ENCODE measurements at places on chromosomes 3 and 15. TPM values are rescaled to one million over a fixed set of nuclear protein-coding genes. Genes with fewer than 3 reads are reported as not detected.
A peak's percentile ranks its signal among the peaks of the same experiment; 100 is the strongest.

DNA sequence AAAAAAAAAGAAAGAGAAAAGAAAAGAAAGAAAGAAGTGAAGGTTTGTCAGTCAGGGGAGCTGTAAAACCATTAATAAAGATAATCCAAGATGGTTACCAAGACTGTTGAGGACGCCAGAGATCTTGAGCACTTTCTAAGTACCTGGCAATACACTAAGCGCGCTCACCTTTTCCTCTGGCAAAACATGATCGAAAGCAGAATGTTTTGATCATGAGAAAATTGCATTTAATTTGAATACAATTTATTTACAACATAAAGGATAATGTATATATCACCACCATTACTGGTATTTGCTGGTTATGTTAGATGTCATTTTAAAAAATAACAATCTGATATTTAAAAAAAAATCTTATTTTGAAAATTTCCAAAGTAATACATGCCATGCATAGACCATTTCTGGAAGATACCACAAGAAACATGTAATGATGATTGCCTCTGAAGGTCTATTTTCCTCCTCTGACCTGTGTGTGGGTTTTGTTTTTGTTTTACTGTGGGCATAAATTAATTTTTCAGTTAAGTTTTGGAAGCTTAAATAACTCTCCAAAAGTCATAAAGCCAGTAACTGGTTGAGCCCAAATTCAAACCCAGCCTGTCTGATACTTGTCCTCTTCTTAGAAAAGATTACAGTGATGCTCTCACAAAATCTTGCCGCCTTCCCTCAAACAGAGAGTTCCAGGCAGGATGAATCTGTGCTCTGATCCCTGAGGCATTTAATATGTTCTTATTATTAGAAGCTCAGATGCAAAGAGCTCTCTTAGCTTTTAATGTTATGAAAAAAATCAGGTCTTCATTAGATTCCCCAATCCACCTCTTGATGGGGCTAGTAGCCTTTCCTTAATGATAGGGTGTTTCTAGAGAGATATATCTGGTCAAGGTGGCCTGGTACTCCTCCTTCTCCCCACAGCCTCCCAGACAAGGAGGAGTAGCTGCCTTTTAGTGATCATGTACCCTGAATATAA lies 2.0 kb downstream of the B2M start:
- no peak overlapping the region for H3K27ac ChIP-seq
- H3K4me1 ChIP-seq, result no peaks in the 10 kb centered on the region
- DNase-seq, result no peak
- peaks cover 3% of the 10 kb centered on the region for H3K27me3 ChIP-seq
- H3K36me3 ChIP-seq, result no peaks in the 10 kb centered on the region

- no peak overlapping the region for H3K4me3 ChIP-seq
- no peak overlapping the region for H3K27ac ChIP-seq
- no peaks in the 10 kb centered on the region for H3K36me3 ChIP-seq
- no peaks in the 10 kb centered on the region for H3K27me3 ChIP-seq
These were observed 69.1 kb downstream of the SEMA6D start for GRCh38 chr15:47786371-47786770.

- peaks cover 26% of the 10 kb centered on the region for H3K27me3 ChIP-seq
- H3K36me3 ChIP-seq, result no peaks in the 10 kb centered on the region
- DNase-seq, result no peak
These were observed 155.6 kb downstream of the MEGF11 start for GRCh38 chr15:66098022-66098363.

DNA sequence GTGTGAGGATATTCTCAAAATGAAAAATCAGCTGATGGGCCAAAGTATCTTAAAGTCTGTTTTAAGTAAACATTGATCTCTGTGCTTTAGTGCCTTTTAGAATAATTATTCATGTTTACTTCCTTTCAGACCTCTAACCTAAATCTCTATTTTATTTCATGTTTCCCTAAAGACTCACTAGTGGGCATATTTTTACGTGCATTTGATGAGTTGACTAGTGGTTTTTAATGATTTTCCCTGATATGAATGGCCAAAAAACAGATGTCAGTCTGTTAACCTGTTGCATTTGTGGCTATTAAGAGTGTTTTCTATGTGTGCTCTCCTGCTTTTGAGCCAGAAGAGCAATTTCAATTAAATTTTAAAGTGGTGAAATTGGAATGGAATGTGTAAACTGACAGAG lies 6.9 kb downstream of the FAIM start:
- H3K4me1 ChIP-seq, result peaks cover 7% of the 10 kb centered on the region
- no peaks in the 10 kb centered on the region for H3K27me3 ChIP-seq
- no peak for DNase-seq
- no peak overlapping the region for H3K4me3 ChIP-seq
- no peak overlapping the region for H3K27ac ChIP-seq
- no peaks in the 10 kb centered on the region for H3K36me3 ChIP-seq

DNA sequence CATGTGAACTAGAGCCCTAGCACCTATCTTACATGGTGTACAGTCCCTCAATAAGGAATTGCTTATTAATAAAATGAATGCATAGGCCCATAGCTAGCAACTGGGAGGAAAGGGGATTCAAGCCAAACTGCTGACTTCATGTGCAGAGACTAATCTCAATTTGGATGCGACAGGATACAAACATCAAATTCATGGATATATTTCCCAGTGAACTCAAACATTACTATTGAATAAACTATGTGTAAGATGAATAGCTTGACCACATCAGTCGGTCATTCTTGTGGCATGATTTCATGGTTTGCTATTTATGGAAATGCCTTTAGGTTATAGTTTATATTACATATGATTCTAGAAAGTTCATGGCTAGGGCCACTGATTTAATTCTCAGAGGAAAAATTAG lies 268.6 kb upstream of the SLITRK3 start:
- H3K4me3 ChIP-seq, result no peak overlapping the region
- no peak overlapping the region for H3K27ac ChIP-seq
- H3K27me3 ChIP-seq, result no peaks in the 10 kb centered on the region

DNA sequence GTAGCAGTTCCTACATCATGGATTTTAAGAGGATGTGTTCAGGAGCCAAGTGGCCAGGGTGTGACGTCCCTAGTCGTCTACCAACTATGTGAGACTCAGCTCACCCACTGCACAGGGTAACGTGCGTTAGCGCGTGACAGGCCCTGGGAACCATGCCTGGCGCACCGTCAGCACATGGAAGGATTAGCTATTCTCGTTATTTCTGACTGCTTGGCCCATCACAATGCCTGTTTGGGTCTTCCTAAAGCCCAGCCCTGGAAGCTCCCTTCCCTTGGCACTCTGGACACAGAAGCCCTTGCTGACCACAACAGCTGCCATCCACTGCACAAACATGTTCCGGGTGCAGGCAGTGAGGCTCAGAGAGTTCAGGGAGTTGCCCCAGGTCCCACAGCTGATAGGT lies 91.0 kb upstream of the RPL32 start:
- no peak overlapping the region for H3K4me3 ChIP-seq
- peaks cover 30% of the 10 kb centered on the region for H3K27me3 ChIP-seq
- H3K36me3 ChIP-seq, result no peaks in the 10 kb centered on the region

DNA sequence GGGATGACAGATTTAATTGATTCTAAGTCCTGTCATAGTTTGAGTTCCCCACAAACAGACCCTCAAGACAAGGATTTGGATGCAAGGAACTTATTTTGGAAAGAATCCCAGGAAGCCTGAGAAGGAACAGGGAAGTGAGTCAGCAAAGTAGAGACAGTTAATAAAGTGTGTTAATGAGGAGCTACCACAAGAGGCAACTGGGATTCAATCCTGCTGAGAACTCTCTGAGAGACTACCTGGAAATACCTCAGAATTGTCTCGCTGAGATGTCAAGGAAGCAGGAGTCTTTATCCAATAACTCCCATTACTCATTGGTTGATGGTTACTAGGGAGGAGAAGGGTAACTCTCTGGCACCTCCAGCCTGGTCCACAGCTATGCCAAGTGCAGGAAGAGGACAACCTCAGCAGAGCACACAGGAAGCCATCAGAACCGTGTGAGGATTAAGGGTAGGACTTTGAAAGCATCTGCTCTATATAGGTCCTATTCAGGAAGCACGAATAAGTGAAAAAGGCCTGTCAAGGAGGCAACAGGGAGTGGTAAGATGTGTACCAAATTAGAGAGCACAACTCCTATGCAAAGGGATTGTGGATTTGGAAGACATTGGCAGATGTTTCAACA lies 311.1 kb upstream of the KCNH8 start:
- H3K27ac ChIP-seq, result no peak overlapping the region
- H3K4me3 ChIP-seq, result no peak overlapping the region
- no peaks in the 10 kb centered on the region for H3K36me3 ChIP-seq

DNA sequence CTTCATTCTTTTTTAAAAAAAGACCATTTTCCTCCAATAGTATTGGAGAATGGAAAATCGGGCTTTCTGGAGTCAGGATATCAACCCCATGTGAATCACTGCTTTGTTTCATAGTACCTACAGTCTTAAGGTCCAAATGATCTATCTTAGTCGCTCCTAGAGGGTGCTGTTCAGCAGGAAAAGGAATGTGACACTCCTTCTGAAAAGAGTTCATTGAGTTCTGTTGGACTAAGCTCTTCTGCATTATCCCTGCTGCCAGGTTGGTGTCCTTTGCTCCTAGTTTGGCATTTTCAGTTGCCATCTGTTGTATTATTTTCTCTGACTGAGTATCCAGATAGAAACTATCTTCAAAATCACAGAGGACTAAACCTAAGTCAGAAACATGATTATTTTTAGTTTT lies 57.2 kb downstream of the POLQ start:
- no peak for DNase-seq
- peaks cover 3% of the 10 kb centered on the region for H3K27me3 ChIP-seq
- no peak overlapping the region for H3K27ac ChIP-seq

DNA sequence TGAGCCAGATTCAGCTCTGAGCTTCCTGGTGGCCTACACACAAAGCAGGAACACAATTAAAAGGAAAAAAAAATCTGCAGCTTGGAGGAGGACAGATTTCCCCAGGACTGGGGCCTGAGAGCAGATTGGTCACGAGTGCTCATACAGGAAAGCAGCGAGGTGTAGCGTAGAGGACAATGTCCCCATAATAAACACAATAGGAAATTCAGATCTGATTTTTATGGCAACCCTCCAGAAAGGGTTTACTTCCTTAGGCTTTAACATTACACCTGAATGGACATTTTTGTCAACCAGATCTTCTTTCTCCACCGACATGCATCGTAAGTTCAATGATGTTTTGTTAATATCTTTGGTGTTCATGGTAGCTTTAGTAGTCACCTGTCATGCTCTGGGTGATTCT lies 23.3 kb downstream of the SLC6A20 start:
- no peak overlapping the region for H3K4me3 ChIP-seq
- no peak overlapping the region for H3K27ac ChIP-seq
- H3K36me3 ChIP-seq, result peaks cover under 1% of the 10 kb centered on the region
- no peaks in the 10 kb centered on the region for H3K4me1 ChIP-seq
- DNase-seq, result no peak

DNA sequence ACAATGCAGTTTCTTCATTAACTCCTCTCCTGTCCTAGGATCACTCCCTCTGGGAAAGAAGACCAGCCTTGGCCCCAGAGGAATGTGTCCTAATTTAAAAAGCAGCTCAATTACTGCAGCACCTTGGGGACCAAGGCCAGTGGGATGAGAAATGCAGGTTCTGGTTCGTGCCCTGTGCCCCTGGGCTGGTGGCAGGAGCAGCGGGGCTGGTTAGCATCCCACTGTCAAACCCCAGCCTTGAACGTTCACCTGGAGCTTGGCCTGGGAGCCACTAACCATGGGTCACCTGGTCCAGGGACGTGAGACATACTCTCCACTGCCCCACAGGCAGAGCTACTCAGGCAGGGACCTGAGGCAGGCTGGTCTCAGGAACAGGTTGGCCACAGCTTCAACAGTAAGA lies 8.4 kb upstream of the RTP3 start:
- peaks cover 2% of the 10 kb centered on the region for H3K4me1 ChIP-seq
- DNase-seq, result no peak
- H3K27ac ChIP-seq, result no peak overlapping the region

- H3K36me3 ChIP-seq, result no peaks in the 10 kb centered on the region
- no peak overlapping the region for H3K4me3 ChIP-seq
- no peaks in the 10 kb centered on the region for H3K4me1 ChIP-seq
- H3K27me3 ChIP-seq, result no peaks in the 10 kb centered on the region
These were observed 15.6 kb downstream of the SNAP23 start for GRCh38 chr15:42511007-42511391.

- H3K36me3 ChIP-seq, result peaks cover 5% of the 10 kb centered on the region
- H3K4me1 ChIP-seq, result peaks cover 4% of the 10 kb centered on the region
- no peak overlapping the region for H3K27ac ChIP-seq
- no peaks in the 10 kb centered on the region for H3K27me3 ChIP-seq
- DNase-seq, result no peak
These were observed 380.0 kb upstream of the ARL6 start for GRCh38 chr3:97384583-97384982.

GRCh38 chr15:97692301-97693015 lies 268.0 kb upstream of the ARRDC4 start:
- H3K4me1 ChIP-seq, result peaks cover 46% of the 10 kb centered on the region
- peak overlapping the region; percentile 85 for H3K27ac ChIP-seq
- H3K27me3 ChIP-seq, result peaks cover 12% of the 10 kb centered on the region
- DNase-seq, result peak; percentile 61

GRCh38 chr15:39710681-39711080 lies 72.0 kb downstream of the FSIP1 start:
- DNase-seq, result no peak
- no peak overlapping the region for H3K4me3 ChIP-seq
- no peak overlapping the region for H3K27ac ChIP-seq
- no peaks in the 10 kb centered on the region for H3K27me3 ChIP-seq
- no peaks in the 10 kb centered on the region for H3K36me3 ChIP-seq

DNA sequence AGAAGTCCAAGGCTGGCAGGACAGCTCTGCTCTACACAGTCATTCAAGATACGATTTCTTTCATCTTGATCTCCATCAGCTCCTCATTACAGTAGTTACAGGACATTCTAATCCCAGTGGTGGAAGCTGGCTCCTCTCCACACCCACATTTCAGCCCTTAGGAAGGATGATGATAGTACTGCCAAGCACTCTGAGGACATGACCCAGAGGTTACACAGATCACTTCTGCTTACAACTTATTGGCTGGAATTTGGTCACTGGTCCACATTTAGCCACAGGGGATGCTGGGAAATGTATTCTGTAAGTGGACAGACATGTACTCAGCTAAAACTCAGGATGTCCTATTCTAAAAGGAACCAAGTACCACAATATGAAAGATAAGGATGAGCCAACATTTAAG lies 77.1 kb downstream of the IQCH start:
- H3K4me1 ChIP-seq, result no peaks in the 10 kb centered on the region
- H3K36me3 ChIP-seq, result no peaks in the 10 kb centered on the region
- H3K27me3 ChIP-seq, result no peaks in the 10 kb centered on the region
- no peak overlapping the region for H3K27ac ChIP-seq
- no peak for DNase-seq

DNA sequence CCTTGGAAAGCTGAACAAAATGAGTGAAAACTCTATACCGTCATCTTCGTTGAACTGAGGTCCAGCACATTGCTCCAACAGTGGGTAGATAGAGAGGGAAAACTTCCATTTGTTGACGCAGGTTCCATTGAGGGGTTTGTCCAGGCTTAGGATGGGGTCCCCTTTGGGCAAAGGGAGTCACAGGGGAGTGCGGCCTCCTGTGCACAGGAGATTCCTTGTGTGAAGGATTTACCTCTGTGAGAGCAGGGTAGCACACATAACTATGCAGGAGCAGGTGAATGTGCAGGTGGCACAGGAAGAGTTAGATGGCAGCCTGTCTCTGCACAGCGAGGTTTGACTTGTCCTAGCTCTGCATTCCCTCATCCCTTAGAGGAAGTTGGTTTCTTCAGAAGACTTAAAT lies 139.3 kb downstream of the SNRPN start:
- H3K4me1 ChIP-seq, result no peaks in the 10 kb centered on the region
- peaks cover 17% of the 10 kb centered on the region for H3K36me3 ChIP-seq
- H3K27me3 ChIP-seq, result peaks cover 10% of the 10 kb centered on the region
- no peak overlapping the region for H3K27ac ChIP-seq
- DNase-seq, result no peak

The GOLGA8S gene
- total RNA-seq, result not detected

The CLDN16 gene
- total RNA-seq, result not detected

Data from glutamatergic neuron (in vitro differentiated cells).